ENCODE measurements at places on chromosomes 6 and 20. TPM values are rescaled to one million over a fixed set of nuclear protein-coding genes. Genes with fewer than 3 reads are reported as not detected.

- no peak for DNase-seq
- H3K36me3 ChIP-seq, result no peaks in the 10 kb centered on the region
- no peak overlapping the region for H3K4me3 ChIP-seq
- peaks cover 4% of the 10 kb centered on the region for H3K27me3 ChIP-seq
- no peak overlapping the region for H3K27ac ChIP-seq
Measured at GRCh38 chr6:2563635-2564034, 187.1 kb downstream of the MYLK4 start.

GRCh38 chr20:17750722-17751045 is 50.9 kb downstream of the BANF2 start:
- no peak for DNase-seq
- no peak overlapping the region for H3K27ac ChIP-seq
- no peak overlapping the region for H3K4me3 ChIP-seq
- H3K36me3 ChIP-seq, result no peaks in the 10 kb centered on the region

GRCh38 chr6:143097224-143097795 is 36.6 kb downstream of the AIG1 start:
- no peak overlapping the region for H3K4me3 ChIP-seq
- peaks cover 5% of the 10 kb centered on the region for H3K4me1 ChIP-seq
- H3K36me3 ChIP-seq, result peaks cover 5% of the 10 kb centered on the region
- no peaks in the 10 kb centered on the region for H3K27me3 ChIP-seq

Gene APCDD1L
- polyA plus RNA-seq, result 0.48 TPM

GRCh38 chr20:431012-431904 is 23.2 kb downstream of the RBCK1 start:
- no peaks in the 10 kb centered on the region for H3K36me3 ChIP-seq
- no peak for DNase-seq
- H3K4me1 ChIP-seq, result peaks cover 18% of the 10 kb centered on the region
- H3K27me3 ChIP-seq, result no peaks in the 10 kb centered on the region

DNA sequence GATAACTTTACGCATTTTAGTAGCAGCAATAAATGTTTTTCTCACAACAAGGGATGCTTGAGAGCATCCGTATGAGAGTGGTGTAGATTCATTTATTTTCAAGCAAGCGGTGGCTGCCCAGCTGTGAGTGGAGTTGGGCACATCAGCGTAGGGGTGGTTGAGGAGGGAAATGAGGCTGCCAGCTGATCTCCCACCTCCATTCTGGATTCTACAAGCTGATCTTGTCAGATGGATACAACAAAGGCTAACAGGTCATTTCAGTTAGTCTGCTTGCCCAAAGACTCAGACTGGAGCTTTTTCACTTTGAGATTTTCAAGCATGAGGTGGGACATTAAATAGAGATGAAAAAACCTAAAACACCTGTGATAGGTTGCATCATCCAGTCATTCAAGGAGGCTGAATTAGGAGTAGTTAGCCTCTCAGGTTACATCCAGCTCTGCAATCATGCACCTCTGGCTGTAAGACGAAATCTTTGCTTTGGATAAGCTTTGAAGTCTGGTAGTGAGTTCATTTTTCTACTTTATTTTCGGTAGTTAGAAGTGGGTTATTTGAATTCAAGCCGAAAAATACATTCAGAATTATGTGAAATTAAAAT is 1.9 kb upstream of the BACH2 start:
- H3K36me3 ChIP-seq, result peaks cover 3% of the 10 kb centered on the region
- no peaks in the 10 kb centered on the region for H3K27me3 ChIP-seq
- no peak for DNase-seq
- no peak overlapping the region for H3K4me3 ChIP-seq
- peaks cover 30% of the 10 kb centered on the region for H3K4me1 ChIP-seq
- peak overlapping the region; percentile 94 for H3K27ac ChIP-seq

Data from naive thymus-derived CD8-positive, alpha-beta T cell (primary cell).